Breast epithelium (tissue), 4 donors: ENCODE measurements at places on chromosomes 3 and 15. TPM values are rescaled to one million over a fixed set of nuclear protein-coding genes. Genes with fewer than 3 reads are reported as not detected.

Gene ST3GAL6
- total RNA-seq: 52.6 TPM

Gene GP5
- total RNA-seq: 0.16 TPM

Gene CACNA1D
- total RNA-seq: 0.96 TPM

Gene SPESP1
- total RNA-seq: 6.1 TPM

DNA sequence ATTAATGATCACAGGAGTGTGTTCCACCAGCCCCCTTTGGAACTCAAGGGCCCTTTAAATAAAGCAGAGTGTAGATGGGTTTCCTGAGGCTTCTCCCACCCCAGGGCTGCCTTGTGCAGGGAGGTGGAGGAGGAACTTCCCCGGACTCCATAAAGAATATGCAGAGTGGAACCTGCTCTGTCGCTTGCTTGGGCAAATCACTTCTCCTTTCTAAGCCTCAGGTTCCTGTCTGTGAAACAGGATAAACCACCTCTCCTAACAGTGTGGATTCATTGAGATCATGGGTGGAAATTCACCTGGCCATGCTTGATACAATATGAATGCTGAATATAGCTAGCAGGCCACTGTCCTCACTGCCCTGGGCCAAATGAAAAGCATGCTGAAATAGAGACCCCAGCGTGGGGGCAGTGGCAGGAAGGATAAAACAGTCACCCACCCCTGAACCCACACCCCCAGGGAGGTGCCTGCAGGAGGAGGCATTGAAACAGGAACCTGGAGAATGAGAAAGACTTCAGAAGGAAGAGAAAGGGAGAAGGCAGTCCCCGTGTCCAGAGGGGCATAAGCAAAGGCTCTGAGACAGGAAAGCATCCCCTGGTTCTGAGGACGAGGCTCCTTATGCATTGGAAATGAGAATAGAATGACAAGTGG lies 41.1 kb upstream of the CHRNB4 start:
- no peaks in the 10 kb centered on the region for H3K4me1 ChIP-seq
- H3K27me3 ChIP-seq: no peaks in the 10 kb centered on the region
- no peaks in the 10 kb centered on the region for H3K36me3 ChIP-seq
- no peak overlapping the region for H3K27ac ChIP-seq
- DNase-seq: no peak

DNA sequence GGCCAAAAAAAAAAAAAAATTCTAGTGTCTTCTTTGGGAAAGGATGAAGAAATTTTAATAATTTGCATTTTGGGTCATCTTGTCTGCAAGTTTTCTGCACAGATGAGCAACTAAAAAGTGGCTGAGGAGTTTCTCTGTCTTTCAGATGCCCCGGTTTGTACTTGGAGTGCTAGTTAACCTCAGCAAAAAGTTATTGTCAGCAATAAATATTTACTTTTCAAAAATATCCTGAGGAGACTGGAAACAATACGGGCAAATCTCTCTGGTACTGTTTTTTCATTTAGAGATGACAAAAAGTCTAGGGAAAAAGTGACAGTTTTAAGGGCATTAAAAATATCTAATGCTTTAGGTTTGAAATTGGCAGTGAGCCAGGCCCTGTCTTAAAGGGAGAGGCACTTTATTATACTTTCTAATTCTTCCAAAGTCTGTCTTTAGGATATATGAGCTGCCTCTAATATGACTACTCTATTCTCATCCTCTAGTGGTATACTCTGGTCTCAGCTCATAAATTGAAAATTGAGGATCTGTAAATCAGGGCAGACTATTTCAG lies 436.0 kb upstream of the NR2F2 start:
- no peak overlapping the region for H3K4me3 ChIP-seq
- no peak overlapping the region for H3K27ac ChIP-seq
